Type B pancreatic cell (in vitro differentiated cells): ENCODE measurements at places on chromosomes 1 and 21.

- no peak for DNase-seq
These were observed 36.5 kb downstream of the PLA2G4A start for GRCh38 chr1:186865253-186865652.

GRCh38 chr1:226481133-226481532 is 67.4 kb upstream of the STUM start:
- no peak for DNase-seq

DNA sequence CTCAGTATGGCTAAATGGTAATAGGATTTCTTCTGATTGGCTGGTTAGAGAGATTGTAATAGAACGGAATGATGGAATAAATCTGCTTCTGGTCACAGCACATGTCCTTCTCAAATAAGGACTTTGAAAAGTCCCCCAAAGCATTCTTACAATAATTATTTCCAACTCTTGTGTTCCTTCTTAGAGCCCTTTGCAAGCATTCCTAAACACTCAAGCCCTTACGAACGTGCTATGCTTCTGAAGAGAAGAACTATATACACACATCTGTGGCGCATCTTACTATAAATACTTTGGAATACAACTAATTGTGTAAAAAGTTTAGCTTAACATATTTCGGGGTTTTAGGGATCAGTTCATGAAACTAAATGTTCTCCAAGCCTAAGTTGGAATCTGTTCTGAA is 25.6 kb downstream of the CLIC4 start:
- no peak for DNase-seq

- DNase-seq = no peak
These were observed 113.1 kb downstream of the ZNF326 start for GRCh38 chr1:90107990-90108389.

GRCh38 chr1:29628190-29628589 is 391.9 kb downstream of the PTPRU start:
- no peak for DNase-seq

DNA sequence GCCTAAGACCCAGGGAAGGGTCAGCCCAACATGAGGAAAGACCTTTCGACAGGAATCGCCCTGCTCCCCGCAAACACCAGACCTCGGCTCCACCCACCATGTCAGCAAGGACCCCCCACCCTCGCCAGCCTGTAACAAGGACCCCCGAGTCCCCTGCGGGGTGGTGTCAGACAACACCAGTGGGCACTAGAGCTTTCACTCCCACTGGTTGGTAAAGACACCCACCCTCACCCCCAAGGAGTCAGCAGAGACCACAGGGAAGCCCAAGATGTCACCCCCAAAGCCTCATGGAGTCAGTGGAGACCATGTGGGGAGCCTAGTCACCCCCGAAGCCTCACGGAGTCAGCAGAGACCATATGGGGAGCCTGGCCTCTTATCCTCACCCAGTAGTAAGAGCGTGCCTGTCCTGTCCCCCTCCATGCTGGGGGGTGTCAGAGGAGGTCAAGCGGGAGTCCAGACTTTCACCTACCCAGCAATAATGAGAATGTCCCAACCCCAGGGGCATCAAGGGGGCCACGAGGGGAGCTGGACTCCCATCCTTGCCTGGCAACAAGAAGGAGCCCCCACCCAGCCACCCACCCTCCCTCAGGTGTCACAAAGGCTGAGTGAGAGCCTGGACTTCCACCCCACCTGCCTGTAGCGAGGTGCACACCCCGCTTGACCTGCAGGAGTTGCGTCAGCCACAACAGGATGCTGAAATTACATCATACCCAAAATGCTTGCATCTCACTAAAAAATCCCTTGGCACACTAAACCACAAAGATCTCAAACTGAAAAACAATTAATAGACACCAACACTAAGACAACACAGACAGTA is 24.8 kb downstream of the SLC19A1 start:
- DNase-seq = peak; percentile 50

DNA sequence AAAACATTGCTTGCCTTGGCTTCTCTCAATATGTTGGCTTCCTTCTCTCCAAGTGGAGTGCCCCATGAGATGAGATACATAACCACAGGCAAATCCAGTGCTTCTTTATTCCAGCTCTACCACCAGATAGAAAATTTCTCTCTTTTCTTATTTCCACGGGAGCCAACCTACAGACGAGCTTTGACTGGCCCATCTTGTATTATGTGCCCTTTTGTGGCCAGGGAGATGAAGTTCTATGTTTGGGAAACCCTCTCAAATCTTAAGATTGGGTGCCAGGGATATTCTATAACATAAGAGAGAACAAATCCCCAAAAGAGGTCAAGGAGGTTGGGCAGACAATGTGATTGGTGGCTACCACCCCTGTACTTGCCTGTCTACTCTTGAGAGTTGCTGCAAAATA is 351.8 kb downstream of the ZNF326 start:
- DNase-seq = no peak

- DNase-seq = no peak
These were observed 10.2 kb upstream of the AHDC1 start for GRCh38 chr1:27614043-27614624.

- no peak for DNase-seq
These were observed 70.2 kb downstream of the SH3GLB1 start for GRCh38 chr1:86774305-86775295.

- DNase-seq = no peak
These were observed 18.6 kb upstream of the RGS8 start for GRCh38 chr1:182702826-182703524.

- DNase-seq = no peak
These were observed 8.7 kb downstream of the TIE1 start for GRCh38 chr1:43309405-43310025.

- DNase-seq = no peak
These were observed 625 bp upstream of the DARS2 start for GRCh38 chr1:173823781-173824314.

GRCh38 chr1:212688341-212689047 is 11.1 kb downstream of the BATF3 start:
- DNase-seq = peak; percentile 13

DNA sequence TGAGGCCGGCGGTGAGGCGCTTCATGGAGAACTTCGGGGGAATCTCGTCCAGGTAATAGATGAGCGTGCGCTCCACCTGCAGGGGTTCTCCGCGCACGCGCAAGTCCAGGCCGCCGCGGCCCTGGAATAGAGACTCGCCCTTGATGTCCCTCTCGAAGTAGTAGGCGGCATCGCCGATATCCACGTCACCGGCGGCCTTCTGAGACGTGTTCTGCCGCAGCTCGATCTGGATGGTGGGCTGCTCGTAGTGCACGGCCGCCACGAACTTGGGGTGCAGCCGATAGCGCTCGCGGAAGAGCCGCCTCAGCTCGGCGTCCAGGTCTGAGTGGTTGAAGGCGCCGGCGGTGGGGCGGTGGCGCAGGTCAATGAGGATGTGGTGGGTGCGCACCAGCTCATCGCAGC is 726 bp downstream of the TACSTD2 start:
- DNase-seq = no peak

GRCh38 chr1:91793189-91793588 is 92.8 kb downstream of the TGFBR3 start:
- DNase-seq = no peak

GRCh38 chr21:29306920-29307319 is 8.2 kb downstream of the BACH1 start:
- DNase-seq = no peak

DNA sequence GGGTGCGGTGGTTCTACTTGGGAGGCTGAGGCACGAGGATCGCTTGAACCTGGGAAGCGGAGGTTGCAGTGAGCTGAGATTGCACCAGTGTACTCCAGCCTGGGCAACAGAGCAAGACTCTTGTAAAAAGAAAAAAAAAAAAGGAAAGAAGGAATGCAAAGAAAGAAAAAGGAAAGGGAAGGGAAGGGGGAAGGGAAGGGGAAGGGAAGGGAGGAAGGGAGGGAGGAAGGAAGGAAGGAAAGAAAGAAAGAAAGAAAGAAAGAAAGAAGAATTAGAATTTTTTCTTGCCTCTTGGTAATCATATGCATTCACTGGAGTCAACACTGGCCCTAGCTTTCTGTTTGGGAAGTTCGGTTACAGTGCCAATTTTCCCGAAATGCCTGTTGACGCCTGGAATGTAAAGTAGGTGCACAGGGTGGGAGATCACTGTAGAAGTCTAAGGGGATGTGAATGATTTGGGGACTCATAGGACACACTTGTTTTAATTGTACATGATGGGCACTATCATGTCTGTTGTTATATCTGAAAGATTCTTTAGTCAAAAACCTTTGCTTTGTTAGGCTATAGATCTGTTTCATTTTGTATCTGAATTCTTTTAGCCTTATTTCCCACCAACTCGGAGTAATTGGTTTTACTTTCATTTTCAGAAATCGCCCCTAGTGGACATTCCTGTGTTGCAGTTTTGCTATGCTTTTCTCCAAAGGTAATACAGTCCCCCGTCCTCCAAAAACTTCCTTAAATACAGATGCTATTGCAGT is 59.8 kb upstream of the MORC3 start:
- no peak for DNase-seq

DNA sequence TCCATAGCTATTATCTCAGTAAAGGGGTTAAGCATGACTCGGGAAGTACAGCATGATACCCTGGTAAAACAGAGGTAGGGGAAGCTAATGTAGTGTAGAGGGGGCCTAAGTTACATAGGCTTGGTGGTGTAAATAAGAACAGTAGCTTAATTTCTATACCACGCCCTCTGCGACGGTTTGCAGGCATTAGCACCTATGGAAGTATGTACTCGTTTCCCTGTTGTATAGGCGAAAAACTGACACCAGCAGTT is 470 bp upstream of the NAXE start:
- DNase-seq = no peak

DNA sequence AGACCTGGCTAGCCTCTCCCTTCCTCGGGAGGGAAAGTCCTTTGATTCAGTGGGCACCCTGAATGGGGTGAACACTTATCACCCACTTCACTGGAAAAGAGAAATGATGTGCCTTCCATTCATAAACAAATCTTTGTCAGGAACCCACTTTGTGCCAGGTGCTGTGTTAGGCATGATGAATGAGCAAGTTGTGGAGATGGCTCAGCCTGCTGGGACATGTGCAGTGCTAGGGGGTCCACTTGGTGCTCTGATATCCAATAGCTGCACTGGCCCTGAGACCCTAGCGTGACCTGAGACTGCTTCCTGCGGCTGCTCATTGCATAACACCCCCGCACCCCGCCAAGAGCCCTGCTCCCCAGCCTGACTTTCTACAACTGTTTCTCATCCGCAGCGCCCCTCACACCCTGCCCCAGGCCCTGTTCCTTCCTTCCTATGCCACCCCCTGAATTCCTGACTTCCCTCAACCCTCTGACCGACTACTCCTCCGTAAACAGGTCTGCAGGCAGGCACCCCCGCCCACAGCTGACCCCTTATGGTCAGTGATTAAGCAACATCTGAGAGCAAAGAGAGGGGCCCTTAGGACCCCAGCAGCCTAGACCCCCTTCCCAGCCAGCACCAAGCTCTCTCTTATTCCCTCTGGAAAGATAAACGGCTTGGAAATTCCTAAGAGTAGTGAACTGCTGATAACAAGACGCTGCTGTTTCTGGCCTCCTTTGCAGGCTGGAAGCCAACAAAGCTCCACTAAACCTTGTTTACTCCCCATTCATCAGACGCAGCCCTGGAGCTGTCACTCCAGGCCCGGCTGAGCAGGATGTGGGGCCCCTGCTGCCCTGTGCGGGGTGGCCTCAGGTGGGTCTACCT is 12.9 kb downstream of the CSRP1 start:
- DNase-seq = no peak

GRCh38 chr1:190812996-190813395 is 335.3 kb upstream of the BRINP3 start:
- DNase-seq = no peak

DNA sequence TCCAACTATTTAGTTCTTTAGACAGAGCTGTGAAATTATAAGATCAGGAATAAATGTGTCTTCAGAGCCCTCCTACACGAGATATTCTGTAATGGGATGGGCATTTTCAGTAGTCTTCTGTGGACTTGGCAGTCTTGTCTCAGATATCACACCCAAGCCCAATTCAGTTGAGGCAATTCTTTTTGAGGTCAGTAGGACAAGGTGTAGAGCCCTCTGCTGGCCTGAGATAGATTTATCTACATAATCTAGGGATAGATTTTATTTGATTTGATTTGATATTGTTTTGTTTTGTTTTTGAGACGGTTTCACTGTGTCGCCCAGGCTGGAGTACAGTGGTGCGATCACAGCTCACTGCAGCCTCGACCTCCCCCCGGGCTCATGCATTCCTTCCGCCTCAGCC is 77.5 kb downstream of the FMN2 start:
- DNase-seq = no peak

- no peak for DNase-seq
These were observed 62.4 kb upstream of the WNT4 start for GRCh38 chr1:22204989-22205913.

- DNase-seq = no peak
These were observed 7.4 kb downstream of the ACADM start for GRCh38 chr1:75731881-75732280.

DNA sequence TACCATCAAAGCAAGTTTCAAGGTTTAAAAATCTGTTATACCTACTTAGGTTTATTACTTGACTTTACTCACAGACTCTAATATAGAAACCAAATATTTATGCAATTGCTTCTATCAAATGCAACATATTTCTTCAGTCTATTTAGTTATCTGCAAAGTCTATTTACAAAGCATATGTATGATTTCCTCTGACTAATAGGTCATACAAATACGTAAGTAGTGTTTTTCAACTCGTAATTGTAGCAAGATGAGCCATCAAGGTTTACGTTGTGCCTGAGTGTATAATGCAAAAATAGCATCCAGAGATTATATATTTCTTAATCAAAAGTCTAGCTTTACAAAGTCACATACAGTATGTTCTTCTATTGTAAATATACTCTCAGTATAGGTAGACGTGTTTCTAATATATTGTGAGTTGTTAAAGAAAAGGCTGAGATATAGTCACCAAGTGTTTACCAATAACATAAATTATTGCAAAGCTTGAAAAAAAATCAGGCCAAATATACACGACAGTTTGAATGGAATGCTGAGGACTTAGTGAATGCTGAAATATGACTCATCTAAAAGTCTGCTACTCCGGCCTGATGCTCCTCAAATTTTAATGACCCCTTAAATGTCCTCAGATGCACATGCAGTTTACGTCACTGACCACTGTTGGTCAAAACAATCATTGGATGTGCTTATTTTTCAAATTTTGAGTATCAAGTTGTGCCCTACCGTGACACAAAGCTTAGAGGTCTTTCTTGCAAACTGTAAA is 48.4 kb downstream of the ADAMTS5 start:
- no peak for DNase-seq
